ENCODE measurements at places on chromosomes 7 and 10. TPM values are rescaled to one million over a fixed set of nuclear protein-coding genes. Genes with fewer than 3 reads are reported as not detected.
A peak's percentile ranks its signal among the peaks of the same experiment; 100 is the strongest.

DNA sequence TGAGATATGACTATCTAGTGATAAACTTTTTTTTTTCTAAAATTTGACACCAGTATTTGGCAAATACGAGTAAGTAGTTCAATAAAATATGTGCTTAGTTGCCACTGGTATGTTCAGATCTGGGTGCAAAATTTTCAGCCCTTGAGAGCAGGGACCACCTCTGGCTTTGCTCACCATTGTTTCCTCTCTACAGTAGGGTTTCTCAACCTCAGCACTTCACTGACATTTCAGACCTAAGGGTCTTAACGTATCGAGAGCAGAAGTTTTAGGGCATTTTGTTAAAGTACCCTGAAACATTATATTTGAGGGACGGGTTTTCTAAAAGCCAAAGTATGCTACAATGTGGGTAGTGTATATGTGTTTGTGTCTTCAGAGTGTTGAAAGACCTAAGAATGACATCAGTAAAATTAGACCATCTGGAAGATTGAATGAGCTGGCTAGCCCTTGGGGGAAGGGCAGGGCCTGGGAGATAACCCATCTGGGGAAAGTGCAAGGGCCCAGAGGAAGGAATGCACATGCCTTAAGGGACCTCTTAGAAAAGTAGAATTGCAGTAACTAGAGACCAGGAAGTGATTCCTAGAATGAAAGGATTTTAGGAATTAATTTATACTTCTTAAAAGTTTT lies 11.8 kb downstream of the BZW2 start:
- peak; percentile 50 for DNase-seq

- DNase-seq, result no peak
Observed at GRCh38 chr7:16841681-16842080, 36.9 kb upstream of the AGR2 start.

Gene GPR85
- total RNA-seq, result not detected

DNA sequence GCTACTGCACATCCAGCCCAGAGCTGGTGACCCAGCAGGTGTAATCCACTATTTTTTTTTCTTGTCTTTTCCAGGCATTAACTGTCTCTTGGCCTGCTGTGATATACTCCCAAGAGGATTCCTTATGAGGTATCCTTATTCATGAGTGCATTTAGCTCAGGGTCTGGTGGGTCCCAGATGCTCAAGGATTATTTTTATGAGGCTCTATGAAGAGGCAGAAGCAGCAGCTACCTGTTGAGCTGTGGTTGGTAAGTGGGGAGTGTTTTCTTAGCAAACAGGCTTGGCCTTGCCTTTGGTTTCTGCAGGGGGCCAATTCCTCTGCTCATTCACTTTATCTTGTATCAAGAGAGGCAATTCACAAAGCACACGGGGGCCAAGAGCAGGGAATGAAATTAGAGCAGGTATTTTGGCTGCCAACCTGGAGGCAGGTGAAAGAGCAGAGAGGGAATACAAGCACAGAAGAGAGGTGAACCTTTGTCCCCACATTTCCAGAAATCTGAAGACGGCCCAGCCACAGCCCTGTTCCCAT lies 221.6 kb downstream of the TMEM178B start:
- DNase-seq, result no peak

Gene MMS19
- 102 TPM for total RNA-seq

DNA sequence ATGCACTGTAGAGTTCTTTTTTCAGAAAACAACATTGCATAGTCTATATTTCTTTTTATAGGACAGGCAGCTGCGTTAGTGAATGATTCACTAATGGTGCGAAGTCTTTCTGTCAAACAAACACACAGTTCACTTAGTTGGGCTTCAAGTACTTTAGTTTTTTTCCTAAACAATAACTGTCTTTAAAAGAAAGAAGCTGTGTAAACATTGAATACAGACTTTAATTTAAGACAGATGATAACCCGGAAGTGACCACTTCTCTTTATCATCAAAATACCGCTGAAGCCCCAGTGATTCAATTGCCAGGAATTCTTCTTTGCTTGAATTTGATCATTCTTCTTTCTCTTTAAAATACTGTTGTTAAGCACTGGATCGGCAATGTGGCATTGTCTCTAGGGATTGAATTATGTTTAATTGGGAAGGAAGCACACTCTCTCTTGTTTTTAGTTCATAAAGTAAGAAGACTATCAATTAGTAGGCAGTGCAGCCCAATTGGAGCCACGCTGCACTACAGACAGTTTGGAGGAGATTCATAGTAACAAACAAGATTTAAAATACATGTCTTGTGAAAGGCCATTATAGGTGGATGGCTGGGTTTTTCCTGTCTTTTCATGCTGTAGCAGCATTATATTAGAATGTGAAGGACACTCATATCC lies 30.4 kb downstream of the CNTNAP2 start:
- no peak for DNase-seq

GRCh38 chr7:48269066-48269465 lies 97.8 kb downstream of the ABCA13 start:
- no peak for DNase-seq

Gene TMEM213
- total RNA-seq, result not detected

DNA sequence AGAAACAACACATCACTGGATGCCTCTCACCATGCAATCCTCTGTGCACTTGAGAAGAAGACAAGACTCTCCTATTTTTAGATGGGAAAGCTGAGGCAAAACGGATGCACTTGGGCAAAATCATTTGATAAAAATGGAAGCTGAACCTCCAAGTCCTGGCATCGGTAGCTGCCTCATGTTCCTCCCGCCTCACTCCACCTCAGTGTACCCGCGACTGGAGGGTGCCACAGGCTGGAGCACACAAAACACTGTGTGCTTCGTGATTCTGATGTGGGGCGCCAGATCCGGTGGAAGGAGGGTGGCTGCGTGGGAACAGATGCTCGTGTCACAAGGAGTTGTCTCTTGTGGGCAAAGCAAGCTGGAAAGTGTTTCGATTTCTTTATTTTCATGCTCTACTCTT lies 41.3 kb downstream of the TAS2R41 start:
- DNase-seq, result no peak

GRCh38 chr7:32044739-32045138 lies 25.5 kb downstream of the PDE1C start:
- DNase-seq, result no peak

DNA sequence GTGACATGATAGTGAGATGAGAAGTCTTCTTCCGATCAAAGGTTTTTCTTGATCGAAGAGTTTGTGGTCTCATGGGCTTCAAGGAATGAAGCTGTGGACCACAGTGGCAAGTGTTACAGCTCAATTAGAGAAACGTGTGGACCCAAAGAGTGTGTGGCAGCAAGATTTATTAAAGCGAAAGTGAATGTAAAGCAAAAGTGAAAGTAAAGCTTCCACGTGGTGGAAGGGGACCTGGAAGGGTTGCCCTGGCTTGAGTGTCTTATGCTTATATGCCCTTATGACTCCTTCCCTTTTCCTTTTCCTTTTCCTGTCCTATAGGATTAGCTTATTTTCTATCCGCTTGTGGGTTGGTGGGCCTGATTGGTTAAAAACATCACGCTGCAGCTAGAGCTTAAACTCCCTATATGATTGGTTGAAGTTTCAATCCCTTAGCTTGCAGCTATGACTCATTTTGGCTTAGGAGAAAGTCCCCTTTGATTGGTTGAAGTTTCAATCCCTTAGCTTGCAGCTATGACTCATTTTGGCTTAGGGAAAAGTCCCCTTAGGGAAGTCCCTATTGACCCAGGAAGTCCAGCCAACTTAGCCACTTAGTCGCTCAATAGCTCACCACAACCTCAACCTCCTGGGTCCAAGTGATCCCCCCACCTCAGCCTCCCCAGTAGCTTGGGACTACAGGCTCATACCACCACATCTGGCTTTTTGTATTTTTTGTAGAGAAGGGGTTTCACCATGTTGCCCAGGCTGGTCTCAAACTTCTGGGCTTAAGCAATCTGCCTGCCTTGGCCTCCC lies 34.7 kb downstream of the MRPS24 start:
- no peak for DNase-seq

Gene GIMAP1
- total RNA-seq, result not detected

- DNase-seq, result peak; percentile 80
Observed at GRCh38 chr10:70478191-70479164, at the start of gene PALD1. TSS of gene PALD1 (plus strand) at chr10:70478767. CDS start at chr10:70525952, 47,185 bp downstream.

DNA sequence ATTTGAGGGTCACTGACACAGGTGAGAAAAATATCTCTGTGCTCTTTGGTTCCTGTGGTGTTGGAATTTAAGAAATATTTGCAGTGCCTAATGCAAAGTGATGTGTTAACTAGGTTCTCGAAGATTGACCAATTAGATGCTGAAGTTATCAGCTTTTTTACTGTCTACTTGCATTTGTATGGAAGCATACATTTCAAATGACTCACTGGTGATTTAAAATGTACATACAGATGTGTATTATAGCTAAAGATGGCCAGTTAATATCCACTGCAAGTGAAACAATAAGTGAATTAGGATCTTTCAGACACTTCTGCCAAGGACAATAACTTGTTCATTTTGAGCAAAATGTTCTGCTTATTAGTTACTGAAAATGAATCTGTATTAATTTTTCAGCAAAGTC lies 205.0 kb downstream of the FANK1 start:
- DNase-seq, result no peak

Gene NKX1-2
- 15.3 TPM for total RNA-seq

GRCh38 chr7:140673774-140674155 lies 1.0 kb downstream of the ADCK2 start:
- DNase-seq, result no peak

Gene SEMA3E
- total RNA-seq, result 0.61 TPM

- no peak for DNase-seq
Observed at GRCh38 chr10:6894405-6894804, 314.3 kb upstream of the PRKCQ start.

DNA sequence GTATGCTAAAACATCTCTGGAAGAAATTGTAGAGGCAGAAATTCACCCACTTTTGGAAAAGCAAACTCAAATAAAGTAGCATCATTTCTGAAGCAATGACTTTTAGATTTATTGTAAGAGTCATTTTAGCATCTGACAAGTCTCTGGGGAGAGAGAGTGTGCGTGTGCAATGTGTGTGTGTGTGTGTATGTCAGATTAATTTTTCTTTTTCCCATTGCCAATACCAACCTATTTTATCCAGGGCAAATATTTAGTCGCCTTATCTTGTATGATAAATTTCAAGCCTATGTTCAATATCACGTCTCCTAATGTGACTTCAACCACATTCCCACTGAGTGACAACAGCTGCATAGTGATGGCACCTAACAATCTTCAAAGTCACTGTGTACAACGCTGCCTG lies 101.7 kb downstream of the NEBL start:
- DNase-seq, result no peak

DNA sequence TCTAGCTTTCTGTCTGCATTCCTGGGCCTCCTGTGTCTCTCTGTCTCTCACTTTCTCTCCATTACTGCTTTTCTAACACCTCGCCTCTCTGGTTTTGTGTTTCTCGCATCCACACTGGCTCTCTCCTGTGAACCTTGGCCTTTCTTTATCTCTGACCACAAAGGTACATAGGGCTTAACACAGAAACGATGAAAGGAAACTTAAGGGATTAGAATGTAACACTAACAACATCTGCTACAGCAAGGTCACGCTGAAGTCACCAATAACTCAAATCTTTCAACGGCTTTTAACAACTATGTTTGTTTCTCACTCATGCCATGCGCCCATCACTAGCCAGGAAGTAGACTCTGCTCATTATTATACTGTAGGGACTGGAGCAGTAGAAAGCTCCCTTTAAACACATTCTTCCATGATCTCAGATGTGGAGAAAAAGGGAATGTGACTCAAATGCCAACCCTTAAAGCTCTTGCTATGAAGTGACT lies 9.3 kb upstream of the OR6V1 start:
- no peak for DNase-seq

- no peak for DNase-seq
Observed at GRCh38 chr10:56316603-56317002, 44.5 kb downstream of the ZWINT start.

Gene ZNF488
- total RNA-seq, result 2.9 TPM

GRCh38 chr10:4819707-4820106 lies 6.3 kb upstream of the AKR1E2 start:
- no peak for DNase-seq

DNA sequence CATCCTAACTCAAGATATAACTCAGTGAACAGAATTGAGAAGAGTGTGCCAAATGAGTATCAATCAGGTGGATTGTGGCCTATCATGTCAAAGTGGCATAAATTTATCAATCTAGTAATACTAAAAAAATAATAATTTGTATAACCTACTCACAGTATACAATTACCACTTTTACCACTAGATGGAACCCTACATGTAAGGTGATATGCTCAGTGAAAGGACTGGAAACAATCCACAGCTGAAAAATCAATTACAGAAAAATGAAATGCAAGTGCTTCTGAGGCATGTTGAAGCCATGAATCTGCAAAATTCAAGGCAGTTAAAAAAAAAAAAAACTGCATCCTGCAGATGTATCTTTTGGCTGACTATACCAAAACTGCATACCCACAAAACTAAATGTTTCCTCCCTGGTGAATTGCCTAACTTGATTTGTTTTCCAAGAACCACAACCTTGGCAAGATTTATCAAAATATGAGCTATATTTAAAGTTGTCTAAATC lies 13.9 kb downstream of the ARHGAP19 start:
- DNase-seq, result no peak

Gene BAIAP2L1
- 25.9 TPM for total RNA-seq

Gene SYT15
- total RNA-seq, result 0.59 TPM

Gene AGBL3
- total RNA-seq, result 1.2 TPM

DNA sequence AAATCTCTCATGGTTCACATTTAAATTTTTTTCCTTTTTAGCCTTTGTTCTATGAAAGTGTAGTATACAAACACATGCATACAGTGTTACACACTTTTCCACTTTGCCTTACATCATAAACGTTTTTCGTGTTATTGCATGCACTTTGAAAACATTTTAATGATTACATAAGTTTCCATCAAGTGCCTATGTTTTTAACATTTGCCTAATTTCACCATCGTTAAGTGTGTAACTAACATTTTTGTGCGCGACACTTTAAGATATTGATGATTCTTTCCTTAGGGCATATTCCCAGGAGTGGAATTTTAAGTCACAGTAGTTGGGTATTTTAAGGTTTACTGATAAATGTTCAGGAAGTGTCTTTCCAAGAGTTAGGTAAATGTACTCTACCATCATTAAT lies 1.5 kb upstream of the FRAT2 start:
- no peak for DNase-seq

Gene OR2A2
- total RNA-seq, result not detected

- no peak for DNase-seq
Observed at GRCh38 chr7:128422842-128423241, 13.1 kb upstream of the IMPDH1 start.

DNA sequence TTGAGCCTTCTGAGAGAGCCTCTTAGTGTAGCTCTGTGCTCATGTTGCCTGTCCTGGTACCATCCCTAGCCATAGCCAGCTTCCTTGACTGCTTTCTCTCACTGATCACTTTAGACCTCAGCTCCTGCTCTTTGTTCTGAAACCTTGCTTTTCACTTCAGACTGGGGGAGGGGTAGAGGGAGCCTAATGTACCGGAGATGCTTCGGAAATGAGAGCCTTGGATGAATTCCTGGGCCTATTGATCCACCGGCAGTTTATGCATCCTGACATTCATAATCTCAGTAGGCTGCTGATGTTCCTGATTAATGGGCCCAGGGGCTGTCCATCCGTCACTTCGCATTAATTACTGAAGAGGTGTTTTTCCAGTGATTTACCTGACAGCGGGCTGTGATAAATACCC lies 38.8 kb downstream of the R3HCC1L start:
- no peak for DNase-seq

Gene TSPAN33
- 36.7 TPM for total RNA-seq

Gene GLI3
- 43.0 TPM for total RNA-seq

Gene GATA3
- total RNA-seq, result 0.31 TPM
